Activated CD4-positive, alpha-beta T cell treated with anti-CD3 and anti-CD28 coated beads, Interleukin-2, amount 50 U/mL, for 16 hours (primary cell): ENCODE measurements at places on chromosomes 4 and X.

DNA sequence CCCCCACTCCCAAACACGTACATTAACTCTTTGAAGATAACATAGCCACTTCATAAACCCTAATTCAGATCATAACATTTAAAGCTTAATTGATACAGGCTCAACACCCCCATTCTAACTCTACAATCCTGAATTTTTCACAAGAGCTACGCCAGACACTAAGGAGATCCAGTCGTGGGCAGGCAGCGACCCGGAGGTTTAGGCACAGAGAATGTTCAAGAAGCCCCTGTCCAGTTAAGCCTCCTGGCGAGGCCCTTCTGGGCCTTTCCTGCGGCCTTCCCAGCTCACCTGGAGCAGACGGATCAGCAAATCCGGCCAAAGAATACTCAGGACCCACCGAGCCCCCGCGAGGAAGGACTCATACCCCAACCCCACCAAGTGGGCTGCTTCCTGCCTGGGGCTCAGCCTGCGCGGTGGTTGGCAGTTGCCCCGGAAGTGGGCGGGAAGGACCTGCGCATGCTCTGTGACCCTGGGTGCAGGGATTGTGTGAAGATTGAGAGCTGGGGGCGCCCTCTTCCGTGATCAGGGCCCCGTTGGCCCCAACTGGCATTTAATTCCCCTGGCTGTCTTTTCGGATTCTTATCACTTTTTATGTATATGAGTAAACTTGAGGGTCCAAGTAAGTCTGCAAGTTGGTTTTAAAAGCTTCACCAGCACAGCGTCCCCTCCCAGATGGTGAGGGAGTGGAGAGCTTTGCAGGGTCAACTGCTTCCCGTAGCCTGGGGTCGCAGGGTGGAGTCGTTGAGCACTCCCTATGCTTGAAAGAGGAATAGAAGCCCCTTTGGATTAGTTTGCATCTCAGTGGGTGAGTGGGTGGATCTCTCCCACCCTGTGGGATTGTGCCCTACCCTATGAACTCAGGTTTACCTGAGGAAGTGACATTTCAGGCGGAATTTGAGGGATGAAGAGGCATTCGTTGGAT lies at the start of gene TRIM61:
TSS of gene TRIM61 (minus strand) at position 415 of the 922 bp plus-strand sequence. CDS start 7,655 bp downstream, outside the sequence.
- peak; percentile 3 for DNase-seq

DNA sequence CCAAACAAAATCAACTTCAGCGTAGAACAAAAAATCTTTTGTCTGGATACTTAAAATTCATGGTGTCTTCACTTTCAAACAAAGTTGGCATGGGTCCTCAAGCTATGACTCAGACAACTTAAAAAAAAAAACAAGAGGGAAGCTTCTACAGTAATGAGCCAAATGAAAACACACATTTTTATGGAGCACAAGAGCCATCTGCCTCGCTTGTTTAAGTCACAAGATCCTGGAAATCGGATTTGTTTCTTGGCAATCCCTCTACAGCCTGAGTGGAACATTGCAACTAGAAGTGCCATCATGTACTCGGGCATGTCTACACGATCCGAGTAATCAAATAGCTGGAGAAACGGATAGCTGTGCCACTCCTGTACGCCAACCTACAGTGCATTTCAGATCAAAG lies 22.6 kb downstream of the LAMP2 start:
- DNase-seq: no peak

DNA sequence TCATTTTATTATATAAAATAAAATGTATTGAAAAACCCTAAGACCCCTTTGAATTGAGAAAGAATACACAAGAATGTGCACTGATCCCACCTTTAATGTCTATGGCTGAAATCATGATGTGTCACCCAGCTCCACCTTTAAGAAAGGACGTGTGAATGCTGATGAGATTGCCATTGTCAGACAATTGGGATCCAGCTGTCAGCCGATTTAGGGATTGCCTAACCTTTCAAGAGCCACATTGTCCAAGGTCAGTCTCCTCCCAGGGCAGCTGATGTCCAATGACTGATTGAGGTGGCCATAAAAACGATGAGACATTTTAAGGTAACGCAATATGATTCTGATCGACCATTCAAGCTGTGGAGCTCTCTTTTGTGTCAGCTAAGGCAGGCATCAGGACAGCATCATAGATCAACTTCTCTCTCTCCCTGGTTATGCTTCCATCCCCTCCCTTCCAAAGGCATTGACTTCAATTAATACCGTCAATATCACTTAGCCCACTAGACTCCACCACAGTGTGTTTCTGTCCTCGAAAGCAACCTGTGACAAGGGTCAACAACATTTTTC lies 1676.4 kb downstream of the PCDH7 start:
- DNase-seq: no peak

GRCh38 chr4:23741681-23742191 lies 148.1 kb downstream of the PPARGC1A start:
- no peak for DNase-seq

DNA sequence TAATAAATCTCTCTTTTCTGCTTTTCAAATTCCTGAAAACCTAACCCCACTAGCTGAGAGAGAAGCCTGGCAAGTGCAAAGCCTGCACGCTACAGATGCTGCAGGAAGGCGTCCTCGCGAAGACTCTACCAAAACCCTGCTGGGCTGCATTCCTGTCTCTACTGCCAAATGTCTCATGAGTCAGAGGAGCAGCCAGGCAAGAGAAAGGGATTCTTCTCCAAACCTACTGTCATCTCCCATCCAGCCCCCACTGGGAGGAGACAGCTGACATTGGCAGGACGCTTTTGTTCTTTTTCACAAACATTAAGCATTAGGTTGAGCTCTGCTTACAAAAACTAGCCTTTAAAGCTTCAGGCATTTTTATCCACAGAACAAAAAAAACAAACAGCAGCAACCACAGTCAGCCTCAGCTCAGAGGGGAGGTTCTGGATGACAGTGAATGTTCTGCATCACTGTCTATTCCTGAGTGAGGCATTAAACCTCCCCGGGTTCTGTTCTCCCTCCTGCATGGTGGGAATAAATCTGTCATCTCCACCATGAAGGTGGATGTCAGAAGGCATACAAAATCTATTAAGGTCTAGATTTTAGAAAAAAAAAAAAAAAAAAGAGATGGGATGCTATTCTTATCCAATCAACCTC lies 18.0 kb downstream of the CRMP1 start:
- DNase-seq: no peak

GRCh38 chrX:74788545-74789086 lies 136.6 kb downstream of the NEXMIF start:
- DNase-seq: no peak

DNA sequence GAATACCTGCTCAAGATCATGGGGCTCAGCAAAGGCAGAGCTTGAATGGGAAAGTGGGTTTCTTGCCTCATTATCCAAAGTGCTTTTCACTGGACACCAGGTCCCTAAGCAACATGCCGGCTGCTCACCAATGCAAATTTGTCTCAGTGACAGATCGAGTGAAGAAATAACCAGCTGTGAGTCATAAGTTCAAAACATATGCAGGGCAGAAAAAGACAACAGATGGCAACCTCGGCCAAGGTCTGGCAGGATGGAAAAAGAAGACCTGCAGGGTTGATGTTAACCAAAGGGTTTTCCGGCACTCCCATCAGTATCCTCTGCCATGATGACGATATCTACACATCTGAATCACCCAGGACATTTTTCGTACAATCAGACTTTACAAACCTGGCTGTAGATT lies 124.1 kb downstream of the AFAP1 start:
- no peak for DNase-seq

- no peak for DNase-seq
Measured at GRCh38 chr4:183968931-183969330, 63.8 kb downstream of the STOX2 start.

GRCh38 chr4:185840201-185840600 lies 28.2 kb upstream of the SORBS2 start:
- no peak for DNase-seq

DNA sequence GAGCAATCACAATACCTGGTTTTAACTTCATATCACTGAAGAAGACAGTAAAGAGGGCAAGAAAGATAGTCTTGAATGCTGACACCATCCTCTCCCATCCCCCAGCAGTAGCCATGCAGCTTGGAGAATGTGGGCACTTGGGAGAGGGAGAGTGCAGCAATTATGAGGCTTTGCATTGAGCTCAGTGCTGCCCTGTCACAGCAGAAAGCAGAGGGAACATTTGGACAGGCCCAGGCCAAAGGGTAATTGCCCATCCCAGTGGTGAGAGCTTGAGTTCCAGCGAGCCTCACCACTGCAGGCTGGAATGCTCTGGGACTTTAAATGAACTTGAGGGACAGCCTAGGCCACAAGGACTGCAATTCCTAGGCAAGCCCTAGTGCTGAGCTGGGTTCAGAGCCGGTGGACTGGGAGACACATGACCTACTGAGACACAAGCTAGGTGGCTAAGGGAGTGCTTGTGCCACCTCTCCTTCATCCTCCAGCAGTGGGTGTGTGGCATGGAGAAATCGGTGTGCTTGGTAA lies 36.3 kb downstream of the CORIN start:
- DNase-seq: no peak

GRCh38 chr4:47882228-47882627 lies 32.2 kb downstream of the NFXL1 start:
- no peak for DNase-seq

- no peak for DNase-seq
Measured at GRCh38 chr4:165133150-165133549, 20.5 kb upstream of the TMEM192 start.

DNA sequence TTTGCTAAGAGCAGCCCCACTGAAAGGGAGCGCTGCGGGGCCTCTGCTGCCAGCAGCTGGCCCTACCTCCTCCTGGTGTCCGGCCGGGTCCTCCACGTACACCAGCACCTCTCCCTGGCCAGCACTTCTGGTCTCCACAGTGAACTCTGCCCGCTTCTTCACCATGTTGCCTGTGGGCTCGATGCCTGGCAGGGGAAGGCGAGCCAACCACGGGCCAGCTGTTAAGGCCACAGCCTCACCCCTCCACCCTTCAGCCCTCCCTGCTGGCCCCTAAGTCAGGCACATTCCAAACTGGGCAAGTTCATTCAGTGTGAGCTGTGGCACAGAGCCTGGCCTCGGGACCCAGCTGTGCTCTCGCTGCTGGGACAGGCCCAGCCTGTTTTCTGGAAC lies 7.8 kb downstream of the FLNA start:
- DNase-seq: no peak

DNA sequence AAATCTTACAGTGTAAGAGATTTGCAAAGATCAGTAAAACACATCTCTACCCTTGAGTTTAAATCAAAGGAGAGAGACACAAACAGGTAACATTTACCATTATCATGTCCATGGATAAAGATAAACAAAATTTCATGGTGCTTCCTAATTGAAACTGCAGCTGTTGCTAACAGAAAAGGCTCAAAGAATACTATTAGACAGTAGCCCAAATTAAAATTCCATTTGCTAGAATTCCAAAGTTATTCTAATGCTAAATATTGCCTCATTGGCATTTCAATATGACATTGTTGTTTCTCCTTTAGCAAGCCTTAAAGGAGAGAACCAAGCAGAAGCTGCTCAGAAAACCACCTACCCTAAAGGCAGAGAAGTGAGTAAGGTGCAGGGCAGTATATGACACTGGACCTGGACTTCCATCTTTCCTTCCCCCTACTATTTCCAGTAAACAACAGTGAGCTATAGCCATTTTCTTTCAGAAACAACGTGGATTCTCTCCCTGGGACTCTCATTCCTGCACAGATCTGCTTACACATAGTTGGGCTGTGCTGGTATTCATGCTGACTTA lies 19.5 kb upstream of the ZCCHC13 start:
- DNase-seq: no peak

DNA sequence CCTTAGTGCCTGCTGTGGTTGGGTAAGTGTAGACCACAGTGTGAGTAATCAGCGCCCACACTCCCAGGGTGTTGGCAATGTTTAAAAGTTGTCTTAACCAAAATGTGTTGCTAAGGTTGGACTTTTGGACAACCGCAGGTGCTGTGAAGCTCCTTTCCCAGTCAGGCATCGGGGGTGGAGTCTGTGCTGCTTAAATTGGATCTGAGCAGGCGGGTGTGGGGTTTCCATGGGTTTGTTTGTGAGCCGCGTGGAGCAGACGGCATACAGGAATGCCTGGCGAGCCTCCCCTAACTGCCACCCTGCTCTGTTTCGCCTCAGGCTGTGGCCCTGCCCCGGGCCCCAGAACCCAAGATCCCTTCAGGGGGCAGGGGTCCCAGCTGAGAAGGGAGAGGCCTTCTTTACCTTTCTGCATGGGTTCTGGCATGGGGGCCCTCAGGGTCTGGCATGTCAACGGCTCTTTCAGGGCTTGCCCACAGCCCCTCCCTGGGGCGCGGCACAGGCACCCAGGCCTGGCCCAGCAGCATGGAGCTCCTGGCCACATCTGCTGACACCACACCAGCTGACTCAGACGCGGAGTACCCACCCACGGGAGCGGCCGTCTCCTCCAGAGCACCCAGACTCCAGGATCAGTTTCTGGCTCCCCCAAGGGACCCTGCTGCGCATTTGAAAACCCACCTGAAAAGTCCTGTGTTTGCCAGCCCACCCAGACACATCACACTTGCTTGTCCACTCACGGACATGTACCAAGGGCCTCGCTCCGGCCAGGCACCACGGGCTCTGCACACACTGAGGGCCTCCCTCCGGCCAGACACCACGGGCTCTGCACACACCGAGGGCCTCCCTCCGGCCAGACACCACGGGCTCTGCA lies 5.1 kb upstream of the SPON2 start:
- no peak for DNase-seq

GRCh38 chr4:186032259-186032658 lies 36.7 kb upstream of the TLR3 start:
- no peak for DNase-seq

DNA sequence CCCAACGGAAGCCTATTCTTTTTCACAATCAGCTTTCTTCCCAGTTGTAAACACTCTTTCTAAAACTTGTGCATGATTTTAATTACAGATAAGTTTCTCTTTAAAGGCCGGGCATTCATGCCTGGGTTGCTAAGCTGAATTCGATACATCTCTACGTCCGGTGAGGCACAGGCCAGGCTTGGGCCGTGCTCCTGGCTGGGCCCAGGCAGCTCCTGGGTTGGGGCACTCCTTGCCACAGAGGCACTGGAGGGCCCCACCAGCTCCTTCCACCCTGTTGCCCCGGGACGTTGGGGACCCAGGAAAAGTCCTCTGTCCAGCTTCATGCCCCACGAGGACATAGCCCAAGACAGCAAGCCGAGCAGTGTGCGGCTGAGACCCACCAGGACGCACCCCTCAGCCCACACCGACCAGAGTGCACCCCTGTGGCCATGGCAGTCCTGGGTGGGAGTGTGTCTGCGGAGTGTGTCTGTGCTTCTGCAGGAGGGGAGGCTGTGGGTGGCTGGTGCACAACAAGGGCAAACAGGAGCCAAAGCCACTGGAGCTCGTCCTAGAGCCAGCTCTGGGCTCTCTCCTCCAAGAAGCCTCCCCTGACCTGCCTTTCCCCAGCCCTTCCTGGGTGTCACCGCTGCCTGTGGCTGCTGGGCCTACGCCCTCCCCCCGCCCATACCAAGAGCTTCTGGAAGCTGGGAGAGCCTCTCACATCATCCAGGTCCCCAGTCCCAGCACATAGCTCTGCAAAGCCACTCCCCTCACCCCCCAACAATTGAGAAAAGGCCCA lies 128.0 kb upstream of the NKX1-1 start:
- DNase-seq: no peak

- DNase-seq: peak; percentile 60
Measured at GRCh38 chr4:183840311-183840710, 64.8 kb upstream of the STOX2 start.

GRCh38 chr4:6001680-6002491 lies 16.3 kb downstream of the C4orf50 start:
- DNase-seq: no peak
